ENCODE measurements at places on chromosomes 7 and 10.

DNA sequence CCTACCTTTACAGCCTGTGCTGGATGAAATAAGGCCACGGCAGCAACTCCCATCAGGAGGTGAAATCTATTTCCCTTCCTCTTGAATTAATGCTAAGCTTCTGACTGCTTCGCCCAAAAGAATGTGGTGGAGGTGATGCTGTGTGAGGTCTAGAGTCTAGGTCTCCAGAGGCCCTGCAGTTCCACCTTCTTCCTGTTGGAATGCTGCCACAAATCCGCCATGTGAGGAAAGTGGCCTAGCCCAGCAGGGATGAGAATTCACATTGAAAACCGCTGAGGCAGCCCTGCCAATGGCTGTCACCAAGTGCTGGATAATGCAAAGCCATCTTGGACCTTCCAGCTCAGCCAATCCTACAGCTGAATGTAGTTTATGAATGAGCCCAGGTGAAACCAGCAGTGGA is 28.0 kb downstream of the RHOBTB1 start:
- no peak for DNase-seq

DNA sequence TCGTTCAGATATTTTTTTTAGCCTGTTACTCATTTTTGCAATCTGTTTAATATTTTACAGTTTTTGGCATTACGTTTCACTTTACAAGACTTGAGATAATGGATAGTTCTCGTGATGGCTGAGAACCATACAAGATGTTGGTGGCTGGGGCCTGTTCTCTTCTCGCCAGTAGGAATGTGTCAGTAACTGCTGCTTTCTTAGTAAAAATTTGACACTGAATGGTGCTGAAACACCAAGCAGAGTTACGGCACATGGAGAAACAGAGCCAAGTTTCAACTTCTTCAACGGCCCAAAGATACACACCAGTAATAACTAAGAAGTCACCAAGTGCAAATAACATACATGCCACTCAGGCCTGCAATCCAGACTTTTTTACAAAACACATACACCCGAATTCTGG is 130.4 kb downstream of the NRP1 start:
- no peak for DNase-seq

DNA sequence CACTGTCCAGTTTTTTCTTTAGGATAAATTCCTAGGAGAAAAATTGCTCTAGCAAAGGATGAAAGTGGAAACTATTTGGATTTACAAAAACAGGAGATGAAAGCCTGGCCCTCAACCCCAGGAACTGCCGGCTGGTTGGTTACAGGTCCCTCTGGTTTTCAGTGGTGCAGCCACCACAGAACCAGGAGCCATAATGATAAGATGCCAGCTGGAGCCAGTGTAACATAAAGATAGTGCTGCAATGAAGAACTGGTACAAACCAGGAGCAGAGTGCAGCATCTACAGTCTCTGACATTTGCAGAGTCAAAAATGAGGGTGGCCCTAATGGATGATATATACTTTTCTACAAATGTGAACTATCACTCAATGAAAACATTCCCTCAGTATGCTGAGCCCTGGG is 20.4 kb upstream of the NUP42 start:
- no peak for DNase-seq

GRCh38 chr7:90212149-90212495 is 582 bp downstream of the STEAP2 start:
- no peak for DNase-seq

- no peak for DNase-seq
Observed at GRCh38 chr10:15719049-15719898, 448 bp downstream of the ITGA8 start.

GRCh38 chr10:127945948-127946711 is 39.2 kb downstream of the PTPRE start:
- DNase-seq, result no peak

DNA sequence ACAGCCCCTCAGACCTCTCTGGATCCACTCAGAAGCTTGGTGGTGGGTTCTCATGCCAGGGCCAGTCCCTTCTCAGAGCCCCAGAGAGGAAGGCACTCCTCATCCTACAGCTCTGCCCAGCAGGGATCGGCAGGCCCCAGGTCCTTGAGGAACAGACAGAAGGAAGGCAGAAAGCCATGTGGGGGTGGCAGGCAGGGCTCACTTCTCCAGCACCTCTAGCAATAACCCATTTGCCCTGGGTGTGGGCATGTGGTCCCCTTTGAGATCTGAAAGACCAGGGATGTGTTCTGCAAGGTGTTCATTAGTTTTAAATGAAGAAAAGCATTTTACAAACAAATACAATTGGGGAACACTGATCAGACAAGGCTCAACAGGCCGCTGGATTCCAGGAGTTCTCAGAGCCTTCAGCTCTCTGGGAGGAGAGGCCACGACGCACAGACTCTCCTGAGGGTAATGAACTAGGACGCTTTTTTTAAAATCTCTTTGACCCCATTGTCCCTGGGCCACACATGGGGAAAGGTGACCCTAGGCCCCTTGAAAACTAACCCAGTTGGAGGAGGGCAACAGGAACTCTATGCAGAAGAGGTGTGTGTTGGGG is 40.6 kb downstream of the LDB3 start:
- no peak for DNase-seq

DNA sequence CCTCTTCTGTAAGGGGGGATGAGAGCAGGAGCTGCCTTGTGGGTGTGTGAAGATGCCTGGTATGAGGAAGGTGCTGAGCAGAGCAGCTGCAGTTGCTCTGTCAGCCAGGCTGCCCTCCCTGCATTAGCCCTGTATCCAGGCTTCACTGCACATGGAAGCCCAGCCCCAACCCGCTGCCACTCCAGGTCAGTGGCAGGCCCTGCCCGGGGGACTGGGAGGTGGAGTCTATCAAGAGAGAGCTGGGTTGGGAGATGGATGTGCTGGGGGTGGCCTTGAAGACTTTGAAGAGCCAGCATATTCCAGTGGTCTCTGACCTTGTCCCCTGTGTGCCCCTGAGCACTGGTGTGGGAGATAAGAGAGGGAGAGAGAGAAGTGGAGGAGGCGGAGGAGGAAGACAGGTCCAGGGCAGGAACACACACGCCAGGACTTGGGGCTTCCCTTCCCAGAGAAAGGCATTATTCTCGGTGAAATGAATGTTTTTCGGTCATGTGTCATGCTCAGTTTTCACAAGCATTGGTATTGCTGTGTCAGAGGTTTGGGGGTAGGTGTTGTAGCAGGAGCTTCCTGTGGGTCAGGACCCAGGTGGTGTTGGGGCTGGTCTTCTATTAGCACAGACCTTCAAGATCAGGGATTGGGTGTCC is 2.6 kb downstream of the PPIF start:
- no peak for DNase-seq

DNA sequence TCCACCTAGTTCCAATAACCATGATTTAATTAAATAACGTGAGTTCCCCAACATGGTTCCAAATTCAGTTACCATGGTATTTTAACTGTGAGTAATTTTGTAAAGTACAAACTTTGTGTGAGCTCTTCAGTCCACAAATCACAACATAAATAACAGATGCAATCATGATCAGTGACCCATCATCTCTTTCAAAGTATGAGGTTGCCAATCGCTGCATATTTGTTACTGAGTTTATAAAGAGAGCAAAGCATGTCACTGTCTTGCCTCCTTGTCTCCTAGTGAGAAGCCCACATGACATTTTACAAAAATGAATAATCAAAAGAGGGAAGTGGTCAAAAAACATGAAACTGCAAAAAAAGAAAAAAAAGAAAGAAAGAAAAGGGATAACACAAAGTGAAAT is 69.1 kb upstream of the PDSS1 start:
- DNase-seq, result no peak

- no peak for DNase-seq
Observed at GRCh38 chr10:113612154-113612553, 51.7 kb downstream of the NRAP start.

DNA sequence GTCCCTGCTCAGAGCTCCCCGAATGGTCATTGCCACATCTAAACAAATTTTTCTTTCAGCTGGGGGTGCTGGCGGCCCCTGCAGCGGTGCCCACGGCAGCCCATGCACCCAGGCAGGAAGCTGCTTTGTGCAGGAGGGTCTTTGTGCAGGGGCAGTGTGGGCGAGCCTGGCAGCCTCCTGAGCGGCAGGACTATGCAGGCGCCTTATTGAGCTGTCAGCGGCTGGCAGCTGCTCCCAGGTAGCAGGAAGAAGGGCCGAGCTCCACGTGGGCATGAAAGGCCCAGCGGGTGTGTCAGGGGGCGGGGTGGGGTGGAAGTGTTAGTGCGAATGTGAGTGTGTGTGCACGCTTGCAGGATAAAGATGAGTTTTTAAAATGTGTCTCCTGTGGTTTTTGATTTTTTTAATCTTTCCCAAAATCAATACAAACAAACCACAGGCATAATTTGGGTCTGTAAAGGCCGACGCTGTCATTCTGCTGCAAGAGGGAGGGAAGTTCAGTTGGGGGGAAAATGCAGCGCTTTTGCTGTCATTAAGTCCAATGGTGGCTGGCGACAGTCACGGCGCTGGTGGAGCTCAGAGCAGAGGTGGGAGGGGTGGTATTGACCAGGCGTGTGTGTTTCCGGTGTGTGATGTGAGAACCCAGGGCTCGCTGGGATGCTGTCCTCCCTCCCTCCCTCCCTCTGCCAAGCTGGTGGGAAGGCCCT is 83.9 kb downstream of the LHPP start:
- DNase-seq, result no peak

DNA sequence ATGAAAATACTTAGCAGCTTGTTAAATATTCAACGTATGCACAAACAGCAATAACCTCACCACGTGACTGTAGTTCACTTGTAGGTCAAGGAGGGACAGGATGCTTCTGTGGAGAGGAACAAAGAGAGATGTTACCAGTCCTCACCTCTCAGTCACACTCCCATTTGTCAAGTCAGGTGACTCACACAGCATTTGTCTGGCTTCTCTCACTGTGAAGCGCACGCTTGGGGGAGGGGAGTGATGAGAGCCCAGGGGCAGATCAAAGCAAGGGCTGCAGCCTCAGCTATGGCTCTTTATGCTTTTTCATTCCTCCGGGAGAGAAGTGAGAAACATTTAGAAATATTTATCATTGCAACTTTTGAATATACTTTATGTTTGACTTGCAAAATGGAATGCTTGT is 2.9 kb upstream of the RBM20 start:
- no peak for DNase-seq

- no peak for DNase-seq
Observed at GRCh38 chr10:77879710-77880109, 46.8 kb downstream of the DLG5 start.

- no peak for DNase-seq
Observed at GRCh38 chr7:101874028-101874427, 56.6 kb downstream of the CUX1 start.

DNA sequence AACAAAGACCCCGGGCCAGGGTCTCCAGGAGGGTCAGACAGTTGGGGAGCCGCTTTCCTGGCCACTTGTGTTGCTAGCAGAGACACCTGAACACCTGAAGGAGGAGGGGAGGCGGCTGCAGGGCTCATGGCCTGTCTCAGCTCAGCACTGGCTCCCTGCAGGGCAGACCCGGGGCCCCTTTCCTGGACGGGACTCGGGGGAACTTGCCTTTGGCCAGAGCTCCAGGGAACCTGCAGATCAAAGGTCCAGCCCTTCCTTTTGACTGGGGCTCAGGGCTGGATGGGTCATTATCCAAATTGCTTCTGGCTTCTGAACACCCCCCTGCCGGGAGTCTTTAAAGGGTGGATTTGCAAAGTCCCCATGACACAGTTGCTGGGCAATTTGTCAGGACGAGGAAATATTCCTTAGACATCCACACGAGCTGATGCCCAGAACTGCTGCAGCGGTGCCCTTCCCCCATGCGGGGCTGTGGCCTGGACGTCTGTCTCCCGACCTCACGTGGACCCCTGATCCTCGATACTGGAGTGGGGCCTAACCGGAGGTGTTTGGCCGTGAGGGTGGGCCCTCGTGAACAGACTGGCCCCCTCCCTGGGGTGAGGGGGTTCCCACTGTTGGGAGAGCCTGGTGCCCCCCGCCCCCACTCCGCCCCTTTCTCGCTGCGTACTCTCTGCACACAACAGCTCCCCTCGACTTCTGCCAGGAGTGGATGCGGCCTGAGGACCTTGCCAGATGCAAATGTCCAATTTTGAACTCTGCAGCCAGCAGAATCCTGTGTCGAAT is 194.3 kb downstream of the ELFN1 start:
- no peak for DNase-seq

- no peak for DNase-seq
Observed at GRCh38 chr7:84714765-84715164, 472.1 kb downstream of the SEMA3D start.

- peak; percentile 95 for DNase-seq
Observed at GRCh38 chr7:604001-604883, 84.6 kb upstream of the PDGFA start.

GRCh38 chr10:18681971-18682411 is 22.8 kb downstream of the ARL5B start:
- DNase-seq, result no peak

DNA sequence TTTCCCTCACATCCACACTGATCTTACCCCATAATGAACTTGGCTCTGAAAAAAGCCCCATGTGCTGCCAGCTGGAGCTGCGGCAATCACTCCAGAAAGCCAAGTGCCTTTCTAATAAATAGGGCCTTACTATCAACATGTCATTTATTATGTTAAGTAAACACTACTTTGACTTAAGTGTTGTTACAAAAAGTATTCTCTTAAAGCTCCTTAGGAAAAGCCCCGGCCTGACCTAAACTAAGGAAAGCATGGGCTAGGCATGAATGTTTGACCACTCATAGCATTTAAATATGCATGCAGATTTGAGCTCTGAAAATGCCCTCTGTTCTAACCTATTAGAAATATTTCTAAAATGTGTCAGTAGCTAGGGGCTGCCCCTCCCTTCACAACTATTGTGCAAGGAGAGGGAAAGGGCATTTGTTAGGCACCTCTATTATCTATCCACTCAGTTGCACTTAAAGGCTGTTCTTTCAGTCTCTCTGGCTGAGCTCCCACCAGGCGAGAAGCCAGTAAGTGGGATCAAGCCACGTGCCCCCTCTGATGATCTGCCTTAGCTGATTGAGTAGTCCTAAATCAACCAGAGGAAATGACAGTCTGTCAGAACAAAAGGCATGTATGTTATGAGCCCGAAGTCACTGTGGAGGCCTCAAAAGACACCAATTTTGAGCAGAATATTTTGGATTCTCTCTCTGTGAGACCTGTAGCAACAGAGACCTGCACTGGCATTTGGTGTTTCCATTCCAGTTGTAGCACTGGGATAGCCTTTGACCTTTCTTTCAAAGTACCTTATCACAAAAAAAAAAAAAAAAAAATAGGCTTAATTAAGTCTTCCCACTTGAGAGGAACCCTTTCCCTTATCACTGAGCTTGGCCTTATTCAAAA is 77.1 kb downstream of the ITGB8 start:
- DNase-seq, result no peak

GRCh38 chr10:7199152-7199760 is 211.6 kb downstream of the SFMBT2 start:
- DNase-seq, result no peak

- DNase-seq, result no peak
Observed at GRCh38 chr7:44595934-44596635, 10.3 kb upstream of the OGDH start.

GRCh38 chr10:51382181-51382580 is 307.9 kb downstream of the PRKG1 start:
- DNase-seq, result no peak

GRCh38 chr7:6178298-6179029 is 94.0 kb downstream of the CYTH3 start:
- no peak for DNase-seq

DNA sequence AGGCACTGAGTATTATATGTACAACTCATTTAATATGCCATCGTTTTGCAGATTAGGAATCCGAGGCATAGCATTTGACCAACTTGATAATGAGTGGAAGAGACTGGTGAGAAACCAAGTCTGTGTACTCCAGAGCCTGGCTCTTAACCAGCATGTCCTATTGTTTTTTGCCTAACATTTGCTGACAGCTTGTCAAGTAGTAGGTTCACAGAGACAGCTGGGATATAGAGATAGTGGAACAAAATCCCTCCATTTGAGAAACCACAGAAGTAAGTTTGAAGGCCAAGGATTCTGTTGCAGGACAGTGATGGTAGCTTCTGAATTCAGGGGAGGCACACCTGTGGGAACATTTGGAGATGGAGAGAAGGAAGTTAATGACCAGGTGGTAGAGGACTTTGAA is 206.9 kb upstream of the PRPS1L1 start:
- DNase-seq, result no peak

Data from esophagus muscularis mucosa (tissue), 4 donors.